ENCODE measurements at places on chromosomes 2 and 18. TPM values are rescaled to one million over a fixed set of nuclear protein-coding genes. Genes with fewer than 3 reads are reported as not detected.

CDK15 gene
- polyA plus RNA-seq: 1.8 TPM

ACMSD gene
- polyA plus RNA-seq: 0.39 TPM

STPG4 gene
- not detected for polyA plus RNA-seq

RSAD2 gene
- polyA plus RNA-seq: 2.4 TPM

TXNDC2 gene
- polyA plus RNA-seq: not detected

GRCh38 chr2:85087541-85087940 lies 45.7 kb upstream of the TCF7L1 start:
- DNase-seq: no peak

DNA sequence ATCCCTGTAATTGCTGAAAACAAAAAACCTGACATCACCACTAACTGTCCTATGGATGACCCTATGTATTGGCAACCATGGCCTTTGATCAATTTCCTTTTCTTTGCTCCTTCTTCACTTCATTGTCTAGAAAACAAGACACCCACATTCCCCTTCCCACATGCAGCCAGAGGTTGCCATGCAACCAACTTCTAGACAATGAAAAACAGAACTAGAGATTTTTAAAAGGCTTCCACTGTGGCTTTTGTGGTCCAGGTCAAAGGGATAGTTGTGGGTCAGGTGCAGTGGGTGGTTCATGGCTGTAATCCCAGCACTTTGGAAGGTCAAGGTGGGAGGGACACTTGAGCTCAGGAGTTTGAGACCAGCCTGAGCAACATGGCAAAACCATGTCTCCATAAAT lies 139.3 kb upstream of the DOK6 start:
- no peak for DNase-seq

DNA sequence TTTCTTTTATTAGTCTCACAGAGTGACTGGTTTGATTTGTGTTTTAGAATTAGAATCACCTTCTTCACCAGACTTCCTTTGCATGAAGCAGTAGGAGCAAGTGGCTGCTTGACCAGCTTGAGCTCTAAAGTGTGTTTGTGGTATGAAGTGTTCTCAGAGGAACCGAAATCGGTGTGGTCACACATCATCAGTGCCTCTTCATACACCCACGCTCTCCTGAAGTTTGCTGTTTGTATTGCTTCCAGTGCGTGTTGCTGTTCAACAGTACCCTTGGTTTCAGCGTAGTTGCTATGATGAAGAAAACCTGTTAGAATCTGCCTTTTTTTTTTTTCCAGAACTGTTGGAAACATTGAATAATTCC lies 77.9 kb downstream of the LIMS1 start:
- no peak for DNase-seq

DNA sequence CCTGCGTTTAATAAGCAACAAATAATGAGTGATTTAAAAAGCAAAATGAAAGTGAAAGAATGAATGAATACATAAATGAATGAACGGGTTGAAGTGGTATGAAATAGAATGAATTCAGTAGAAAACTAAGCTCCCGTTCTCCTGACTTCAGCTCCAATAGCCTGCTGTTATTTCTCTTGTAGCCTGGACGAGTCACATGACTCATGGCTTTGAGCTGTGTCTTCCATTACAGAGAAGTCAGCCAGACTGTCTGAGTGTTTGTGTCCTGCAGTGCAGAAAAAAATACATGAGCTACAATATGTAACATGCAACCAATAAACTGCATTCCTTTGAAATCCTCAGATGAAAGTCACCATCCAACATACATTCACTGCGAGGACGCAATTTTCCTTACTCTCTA lies 21.2 kb downstream of the SCG2 start:
- peak; percentile 68 for DNase-seq

- no peak for DNase-seq
These were observed 15.7 kb downstream of the SOWAHC start for GRCh38 chr2:109629867-109630266.

DNA sequence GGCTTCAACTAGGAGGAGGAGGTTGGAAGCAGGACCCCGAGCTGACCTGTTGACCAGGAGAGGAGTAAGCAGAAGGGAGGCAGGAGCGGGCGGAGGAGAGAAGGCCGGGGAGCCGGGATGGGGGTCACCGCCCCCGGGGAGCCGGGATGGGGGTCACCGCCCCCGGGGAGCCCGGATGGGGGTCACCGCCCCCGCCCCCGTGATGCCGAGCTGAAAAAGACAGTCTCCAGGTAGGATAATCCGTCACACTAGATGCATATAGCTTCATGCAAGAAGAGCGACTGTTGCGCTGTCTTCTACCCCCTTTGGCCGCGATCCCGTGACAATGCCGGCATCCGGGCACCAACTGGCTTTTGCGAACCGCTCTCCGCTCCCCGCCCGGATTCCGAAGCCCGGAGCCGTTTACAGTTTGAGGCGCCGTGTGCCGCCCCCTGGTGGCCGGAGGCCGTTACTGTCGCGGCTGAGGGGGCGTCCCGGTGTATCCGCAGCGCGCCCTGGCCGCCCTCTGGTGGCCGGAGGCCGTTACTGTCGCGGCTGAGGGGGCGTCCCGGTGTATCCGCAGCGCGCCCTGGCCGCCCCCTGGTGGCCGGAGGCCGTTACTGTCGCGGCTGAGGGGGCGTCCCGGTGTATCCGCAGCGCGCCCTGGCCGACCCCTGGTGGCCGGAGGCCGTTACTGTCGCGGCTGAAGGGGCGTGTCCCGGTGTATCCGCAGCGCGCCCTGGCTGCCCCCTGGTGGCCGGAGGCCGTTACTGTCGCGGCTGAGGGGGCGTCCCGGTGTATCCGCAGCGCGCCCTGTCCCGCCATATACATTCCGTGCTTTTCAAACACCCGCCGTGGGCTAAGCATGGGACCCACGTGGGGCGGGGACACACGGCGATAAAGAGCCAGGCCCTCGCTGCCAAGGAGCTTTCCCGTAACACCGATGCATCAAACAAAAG lies 89.6 kb downstream of the ACTR3 start:
- no peak for DNase-seq

DNA sequence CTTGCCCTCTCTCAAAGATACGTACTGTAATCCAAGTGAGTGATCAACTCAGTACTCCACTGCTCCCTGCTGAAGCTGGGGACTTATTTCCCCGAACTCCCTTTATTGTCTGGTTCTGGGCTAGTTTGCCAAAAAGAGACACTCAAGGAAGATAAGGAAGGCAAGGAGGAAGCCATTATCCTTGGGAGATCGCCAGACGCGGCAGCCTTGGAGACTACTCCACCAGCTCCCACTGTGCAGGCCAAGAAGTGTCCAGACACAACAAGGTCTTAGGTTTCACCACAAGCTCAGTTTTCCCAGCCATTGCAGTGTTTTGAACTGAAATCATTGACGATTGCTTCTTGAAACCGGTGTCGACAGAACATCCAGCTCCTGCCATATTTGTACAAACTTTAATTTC lies 439.6 kb upstream of the UBE2E3 start:
- DNase-seq: no peak

- no peak for DNase-seq
These were observed 1.4 kb downstream of the RMC1 start for GRCh38 chr18:23504720-23505119.

All from muscle of arm (tissue), 14 donors.